Neural progenitor cell (in vitro differentiated cells): ENCODE measurements at places on chromosomes 5 and 9. TPM values are rescaled to one million over a fixed set of nuclear protein-coding genes. Genes with fewer than 3 reads are reported as not detected.

The SLC6A19 gene
- not detected in 2 replicates for total RNA-seq

The MELK gene
- 69.9 and 112 TPM in 2 replicates for total RNA-seq

The MRPL50 gene
- total RNA-seq, result 28.2 and 42.7 TPM in 2 replicates

GRCh38 chr9:133701981-133702797 lies 36.0 kb downstream of the SARDH start:
- no peak for DNase-seq
- no peaks in the 10 kb centered on the region for H3K27me3 ChIP-seq
